ENCODE measurements at places on chromosomes 2 and 18. TPM values are rescaled to one million over a fixed set of nuclear protein-coding genes. Genes with fewer than 3 reads are reported as not detected.

Gene TNFRSF11A
- polyA plus RNA-seq: 3.8 TPM

Gene NOSTRIN
- polyA plus RNA-seq: 1.8 TPM

Gene GAREM1
- polyA plus RNA-seq: 2.4 TPM

Gene FAM124B
- polyA plus RNA-seq: 2.9 TPM

Gene MARCHF4
- polyA plus RNA-seq: 0.70 TPM

Gene OBSL1
- polyA plus RNA-seq: 102 TPM

Gene ABCG8
- 0.03 TPM for polyA plus RNA-seq
